ENCODE measurements at places on chromosomes 3 and 15. TPM values are rescaled to one million over a fixed set of nuclear protein-coding genes. Genes with fewer than 3 reads are reported as not detected.
A peak's percentile ranks its signal among the peaks of the same experiment; 100 is the strongest.

DNA sequence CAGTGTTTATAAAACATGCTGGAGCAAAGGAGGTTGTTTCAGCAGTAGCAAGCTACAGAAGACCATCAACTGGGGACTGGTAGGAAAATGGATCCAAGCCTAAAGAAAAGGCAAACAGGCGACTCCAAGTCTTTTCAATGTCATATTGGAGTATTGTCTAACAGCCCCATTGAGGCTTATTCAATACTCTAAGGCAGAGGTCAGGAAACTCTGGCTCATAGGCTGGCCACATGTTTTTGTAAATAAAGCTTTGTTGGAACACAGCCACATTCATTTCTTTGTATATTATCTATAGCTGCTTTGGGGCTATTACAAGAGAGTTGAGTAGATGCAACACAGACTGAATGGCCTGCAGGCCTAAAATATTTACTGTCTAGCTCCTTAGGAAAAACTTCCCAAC is 77.5 kb downstream of the RPL22L1 start:
- H3K4me1 ChIP-seq: no peaks in the 10 kb centered on the region
- no peak overlapping the region for H3K27ac ChIP-seq
- H3K4me3 ChIP-seq: no peak overlapping the region
- no peak for DNase-seq

DNA sequence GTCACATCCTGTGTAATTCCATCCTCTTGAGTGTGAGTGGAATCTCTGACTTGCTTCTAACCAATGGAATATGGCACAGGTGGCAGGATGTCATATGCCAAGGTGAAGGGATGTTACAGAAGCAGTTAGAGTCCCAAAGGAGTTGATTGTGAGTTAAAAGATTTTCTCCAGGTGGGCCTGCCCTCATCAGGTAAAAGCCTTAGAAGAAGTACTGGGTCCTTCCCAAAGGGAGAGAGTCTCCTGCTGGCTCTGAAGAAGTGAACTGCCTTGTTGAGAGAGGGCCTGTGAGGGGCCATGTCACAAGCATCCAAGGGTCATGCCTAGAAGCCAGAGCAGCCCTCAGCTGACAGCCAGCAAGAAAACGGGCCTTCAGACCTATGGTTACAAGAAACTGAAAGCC is 13.1 kb downstream of the CMTM7 start:
- H3K4me3 ChIP-seq: no peak overlapping the region
- H3K27ac ChIP-seq: peak overlapping the region; percentile 61
- DNase-seq: no peak
- peaks cover 46% of the 10 kb centered on the region for H3K36me3 ChIP-seq
- H3K27me3 ChIP-seq: no peaks in the 10 kb centered on the region

- H3K4me1 ChIP-seq: no peaks in the 10 kb centered on the region
- H3K36me3 ChIP-seq: no peaks in the 10 kb centered on the region
- no peak overlapping the region for H3K27ac ChIP-seq
- DNase-seq: no peak
- no peak overlapping the region for H3K4me3 ChIP-seq
These were observed 16.7 kb upstream of the MEIS2 start for GRCh38 chr15:37117030-37117429.

The PRR20G gene
- not detected for total RNA-seq

The ZIC4 gene
- total RNA-seq: not detected

The ERC2 gene
- total RNA-seq: not detected

The LRRC31 gene
- total RNA-seq: not detected

The NR2E3 gene
- total RNA-seq: not detected

The TPRG1 gene
- total RNA-seq: 1.7 TPM

All from activated CD4-positive, alpha-beta T cell treated with anti-CD3 and anti-CD28 coated beads, Interleukin-2, amount 10 ng/mL, durations not matched to agents 7 days and 5 days (primary cell).